T-helper 2 cell (primary cell): ENCODE measurements at places on chromosomes 1 and 21.

DNA sequence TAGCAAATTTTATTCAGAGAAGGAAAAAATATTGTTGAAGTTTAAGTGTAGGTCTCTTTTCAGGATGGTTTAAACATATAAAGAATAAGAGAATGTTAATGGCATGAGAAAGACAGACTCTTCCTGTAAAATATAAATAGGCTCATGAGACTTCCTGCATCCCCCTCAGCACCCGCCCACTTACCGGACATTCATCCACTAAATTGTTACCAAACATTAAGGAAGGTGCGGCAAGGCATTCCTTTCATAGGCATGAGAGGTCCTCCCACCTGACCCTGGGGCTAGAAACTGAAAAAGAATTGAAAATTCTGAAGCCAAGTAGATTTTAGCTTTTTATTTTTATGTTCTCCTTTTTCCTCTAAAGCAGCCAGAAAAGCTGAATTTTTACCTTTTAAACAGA is 10.6 kb upstream of the USP1 start:
- no peak for DNase-seq

DNA sequence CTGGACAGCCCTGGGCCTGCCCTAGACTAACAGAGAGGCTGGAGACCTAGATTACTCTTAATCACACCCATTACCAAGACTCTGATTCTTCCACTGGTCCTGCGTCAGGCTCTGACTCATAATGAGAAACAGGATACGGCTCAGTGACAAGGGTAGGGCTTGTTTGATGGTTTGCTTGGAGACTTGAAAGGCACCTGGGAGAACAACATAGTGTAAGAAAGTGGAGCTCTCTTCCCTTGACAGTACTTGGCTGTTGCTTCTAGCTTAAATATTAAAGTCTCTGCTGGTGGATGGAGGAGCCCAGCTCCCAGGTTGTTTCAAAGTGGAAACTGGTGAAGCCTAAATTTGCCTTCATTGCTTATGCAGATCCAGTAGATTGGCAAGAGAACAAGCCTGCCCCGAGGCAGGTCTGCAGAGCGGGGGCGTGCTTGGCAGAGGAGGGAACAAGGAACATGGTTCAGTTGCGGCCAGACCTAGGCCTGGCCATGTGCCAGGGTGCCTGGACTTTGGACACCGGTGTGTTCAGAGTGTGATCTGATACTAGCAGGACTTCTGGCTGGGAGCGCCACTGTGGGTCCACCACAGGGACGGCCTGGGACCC is 480.6 kb downstream of the CAMTA1 start:
- no peak for DNase-seq

- DNase-seq, result no peak
Observed at GRCh38 chr21:44815225-44815624, 2.6 kb downstream of the SUMO3 start.

DNA sequence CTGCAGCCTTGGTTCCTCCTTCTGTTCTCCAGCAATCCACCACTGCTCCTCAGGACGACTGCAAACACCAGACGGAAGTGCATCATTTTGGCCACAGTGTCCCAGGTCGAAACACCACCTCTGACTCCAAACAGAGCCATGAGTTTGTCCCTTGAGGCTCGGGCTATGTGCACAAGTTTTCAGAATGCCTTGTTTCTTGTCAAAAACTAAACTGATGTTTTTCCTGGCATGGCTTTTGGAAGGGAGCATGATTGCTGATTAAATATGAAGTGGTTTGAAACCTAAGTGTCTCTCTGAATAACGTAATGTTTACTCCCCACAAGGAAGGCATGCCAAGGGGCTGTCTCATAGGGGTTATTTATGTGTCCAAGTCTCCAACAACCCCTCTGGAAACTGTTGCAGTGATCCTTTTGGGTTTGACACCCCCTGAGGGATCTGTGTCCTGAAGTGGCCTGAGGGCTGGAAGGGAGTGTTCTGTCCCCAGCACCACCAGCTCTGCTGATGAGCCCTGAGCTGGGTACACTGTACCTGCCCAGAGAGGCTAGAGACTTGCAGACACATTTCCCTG is 132.7 kb downstream of the PLPP3 start:
- DNase-seq, result no peak

DNA sequence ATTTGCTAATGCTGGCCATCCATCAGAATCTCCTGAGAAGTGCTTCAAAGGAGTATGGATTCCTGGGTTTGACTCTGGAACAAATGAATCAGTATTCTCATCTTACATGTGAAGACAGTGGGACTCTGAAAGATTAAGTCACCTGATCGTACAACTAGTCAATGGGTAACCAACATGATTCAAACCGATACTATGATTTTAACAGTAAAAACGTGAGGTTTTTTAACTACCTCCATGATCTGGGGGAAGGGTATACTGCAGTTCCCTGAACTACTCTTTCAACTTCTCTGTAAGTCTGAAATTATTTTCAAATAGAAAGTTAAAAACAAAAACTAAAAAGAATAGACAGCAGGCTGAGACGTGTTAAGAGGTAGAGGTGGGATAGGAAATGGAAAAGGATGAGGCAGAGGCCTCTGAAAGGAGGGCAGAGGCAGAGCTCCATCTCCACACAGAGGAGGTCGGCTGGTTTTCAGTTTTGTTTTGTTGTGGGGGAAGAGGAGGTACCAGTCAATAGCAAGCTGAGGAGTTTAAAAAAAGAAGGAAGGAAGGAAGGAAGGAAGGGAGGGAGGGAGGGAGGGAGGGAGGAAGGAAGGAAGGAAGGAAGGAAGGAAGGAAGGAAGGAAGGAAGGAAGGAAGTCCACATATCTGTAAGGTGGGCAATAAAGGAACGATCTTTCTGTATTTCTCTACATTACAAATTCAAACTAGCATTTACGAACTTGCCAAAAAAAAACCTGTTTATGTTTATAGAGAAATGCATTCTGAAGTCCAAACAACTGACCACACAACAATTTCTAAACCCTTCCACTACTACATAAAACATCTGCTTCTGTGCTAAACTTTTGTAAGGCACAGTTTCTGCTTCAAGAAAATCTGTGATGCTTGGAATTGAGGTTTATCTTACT is 213.1 kb downstream of the RERE start:
- no peak for DNase-seq

- no peak for DNase-seq
Observed at GRCh38 chr1:207261971-207262370, 59.5 kb upstream of the CD55 start.

- DNase-seq, result no peak
Observed at GRCh38 chr1:172383536-172383935, 36.9 kb upstream of the C1orf105 start.

GRCh38 chr1:56359056-56359455 is 220.3 kb downstream of the PLPP3 start:
- no peak for DNase-seq

GRCh38 chr21:37503848-37504467 is 137.4 kb downstream of the DYRK1A start:
- no peak for DNase-seq

DNA sequence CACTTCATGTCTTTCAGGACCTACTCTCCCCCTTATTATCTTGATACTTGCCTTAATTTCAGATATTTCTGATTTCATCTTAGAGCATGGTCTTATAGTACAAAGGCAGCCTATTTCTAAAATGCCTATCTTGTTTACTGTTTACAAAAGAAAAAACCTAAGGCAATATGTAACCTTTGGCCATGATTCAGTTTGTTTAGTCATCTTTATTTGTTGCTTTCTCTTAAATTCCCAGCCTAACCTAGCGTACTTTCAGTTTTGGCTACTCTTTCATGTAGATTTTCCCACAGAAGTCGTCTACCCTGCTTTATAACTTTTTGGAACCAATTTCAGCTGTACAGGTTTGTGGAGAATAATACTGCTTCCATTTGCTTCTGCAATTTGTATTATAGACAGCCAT is 81.8 kb downstream of the KIF1B start:
- DNase-seq, result no peak

DNA sequence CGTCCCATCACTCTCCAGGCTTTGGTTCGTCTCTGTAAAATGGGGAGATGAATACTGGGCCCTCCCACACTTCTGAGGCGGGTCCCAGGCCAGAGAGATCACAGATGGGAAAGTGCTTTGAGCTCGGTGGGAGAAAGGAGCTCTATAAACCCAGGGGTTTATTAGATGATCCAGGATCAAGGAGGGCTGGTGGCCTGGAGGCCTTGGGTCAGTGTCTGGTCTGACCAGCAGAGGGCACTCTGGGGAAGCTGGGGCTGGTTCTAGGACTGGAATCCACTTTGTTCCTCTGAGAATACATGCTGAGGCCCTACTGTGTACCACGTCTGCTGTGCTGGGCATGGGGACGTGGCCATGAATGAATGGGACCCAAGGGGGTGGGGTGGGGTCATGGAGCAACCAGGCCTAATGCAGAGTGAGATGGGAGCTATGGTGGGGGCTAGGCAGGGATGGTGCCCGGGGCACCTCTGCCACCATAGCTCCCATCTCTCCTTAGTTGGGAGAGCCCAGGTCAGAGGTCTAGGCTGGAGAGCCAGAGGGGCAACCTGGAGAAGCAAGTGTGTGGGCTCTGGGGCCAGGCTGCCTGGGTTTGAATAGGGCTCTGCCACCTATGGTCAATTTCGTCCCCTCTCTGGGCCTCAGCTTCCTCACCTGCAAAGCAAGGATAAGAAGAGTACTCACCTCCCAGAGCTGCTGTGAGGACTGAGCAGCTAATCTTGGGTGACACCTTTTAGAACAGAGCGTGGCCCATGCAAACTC is 9.0 kb upstream of the FAM131C start:
- peak; percentile 43 for DNase-seq

DNA sequence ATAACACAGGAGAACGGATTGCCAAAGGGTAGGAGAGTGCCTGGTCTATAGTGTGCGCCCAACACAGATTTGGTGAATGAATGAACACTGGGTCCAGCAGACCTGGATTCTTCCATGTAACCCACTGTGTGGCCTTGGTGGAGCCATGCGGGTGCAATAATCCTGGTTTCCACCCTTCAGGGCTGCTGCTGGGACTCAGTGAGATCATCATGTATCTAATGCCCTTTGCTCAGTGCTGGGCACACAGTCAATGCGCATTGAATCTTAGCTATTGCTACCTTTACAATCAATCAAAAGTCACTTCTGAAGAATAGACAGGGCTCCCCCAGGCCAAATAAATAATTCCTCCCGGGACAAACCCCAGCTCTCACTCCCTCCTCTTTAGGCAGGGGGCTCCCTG is 5.8 kb upstream of the EPHA2 start:
- no peak for DNase-seq

DNA sequence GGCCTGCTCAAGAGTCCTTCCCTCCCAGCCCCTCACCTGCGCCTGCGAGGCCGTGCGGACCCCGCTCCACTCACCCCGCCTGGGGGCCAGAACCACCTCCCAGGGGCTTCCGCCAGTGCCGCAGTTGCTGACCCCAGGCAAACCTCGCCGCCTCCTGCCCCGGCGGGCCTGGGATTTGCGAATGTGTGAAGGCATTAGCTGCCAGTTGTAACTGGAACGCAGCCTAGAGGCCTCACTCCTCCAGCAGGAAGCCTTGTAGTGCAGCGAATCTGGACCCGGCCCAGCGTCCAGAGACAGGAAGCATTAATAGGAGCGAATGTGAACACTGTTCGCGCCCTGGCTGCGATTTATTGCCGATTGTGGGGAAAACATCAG is 140.9 kb upstream of the ARHGEF16 start:
- no peak for DNase-seq

DNA sequence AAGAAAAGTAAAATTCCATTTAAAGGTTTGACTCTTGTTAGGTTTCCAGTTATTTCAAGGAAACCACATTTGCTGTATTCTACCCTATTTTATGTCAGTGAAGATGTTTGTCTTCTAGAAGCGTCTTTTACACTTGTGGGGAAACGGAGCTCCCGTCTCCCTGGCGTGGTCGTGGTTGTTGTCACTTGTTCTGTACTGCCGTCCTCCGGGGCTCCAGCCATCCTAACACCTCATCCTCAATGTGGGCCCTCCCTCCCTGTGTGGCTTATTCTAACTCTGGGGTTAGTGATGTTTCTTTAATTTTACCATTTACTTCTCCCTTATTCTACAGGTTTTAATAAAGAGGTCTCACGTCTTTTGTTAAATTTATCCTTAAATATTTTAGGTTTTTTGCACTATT is 52.7 kb upstream of the DIP2A start:
- DNase-seq, result no peak

- peak; percentile 42 for DNase-seq
Observed at GRCh38 chr21:44924606-44925377, 4.1 kb upstream of the ITGB2 start.

DNA sequence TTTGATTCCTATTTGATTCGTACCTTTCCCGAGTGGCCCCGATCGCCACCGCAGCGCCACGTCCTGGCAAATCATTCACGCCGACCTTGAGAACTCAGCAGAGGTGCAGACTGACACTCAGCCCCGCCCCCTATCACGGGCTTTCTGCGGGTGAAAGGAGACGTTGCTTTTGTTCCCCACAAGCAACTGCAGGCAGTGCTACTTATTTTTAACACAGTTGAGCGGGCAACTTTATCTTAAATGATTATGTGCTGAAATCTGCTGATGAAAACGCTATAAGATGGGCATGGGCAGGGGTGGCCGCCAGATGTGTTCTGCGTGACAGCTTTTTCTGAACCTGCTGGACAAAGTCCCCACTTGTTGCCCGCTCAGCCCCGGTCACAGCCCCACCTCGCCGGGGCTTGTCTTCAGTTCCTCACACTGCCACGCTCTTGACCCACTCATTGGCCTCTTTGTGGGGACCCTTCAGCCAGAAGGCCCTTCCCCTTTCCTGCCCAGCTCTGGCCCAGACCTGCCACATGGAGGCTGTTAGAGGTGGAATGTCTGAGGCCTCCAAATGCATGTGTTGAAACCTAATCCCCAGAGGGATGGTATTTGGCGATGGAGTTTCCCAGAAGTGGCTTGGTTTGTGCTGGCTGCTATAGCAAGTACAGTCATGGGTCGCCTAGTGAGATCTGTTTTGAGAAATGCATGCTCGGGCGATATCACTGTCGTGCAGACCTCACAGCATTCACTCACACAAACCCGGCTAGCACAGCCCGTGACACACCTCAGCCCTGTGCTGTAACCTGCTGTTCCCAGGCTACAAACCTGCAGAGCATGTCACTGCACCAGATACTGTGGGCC is 15.7 kb upstream of the PDXK start:
- DNase-seq, result peak; percentile 18

- no peak for DNase-seq
Observed at GRCh38 chr21:21165063-21165645, 166.9 kb downstream of the NCAM2 start.
